ENCODE measurements at places on chromosomes 13 and 19.
A peak's percentile ranks its signal among the peaks of the same experiment; 100 is the strongest.

GRCh38 chr19:18674616-18675015 is 8.9 kb upstream of the CRTC1 start:
- DNase-seq = no peak

GRCh38 chr13:42985312-42986175 is 6.5 kb downstream of the EPSTI1 start:
- no peak for DNase-seq

- no peak for DNase-seq
Measured at GRCh38 chr19:8491574-8491973, 10.9 kb downstream of the PRAM1 start.

DNA sequence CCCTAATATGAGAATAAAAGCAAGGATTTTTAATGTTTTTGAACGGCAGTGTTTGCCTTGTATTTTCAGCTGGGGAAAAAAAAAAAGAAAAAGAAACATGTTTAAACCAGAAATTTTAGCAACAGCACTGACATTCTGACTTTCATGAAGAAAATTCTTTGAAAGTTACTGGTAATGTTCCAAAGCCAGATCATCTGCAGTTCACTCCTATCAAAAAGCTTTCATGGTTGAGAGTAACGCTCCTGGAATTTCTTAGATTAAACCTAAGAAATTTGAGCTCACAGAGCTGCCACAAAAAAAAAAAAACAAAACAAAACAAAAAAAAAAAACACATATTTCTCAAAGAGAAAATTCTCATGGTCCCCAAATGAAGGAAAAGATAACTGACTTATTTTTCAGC is 1106.7 kb downstream of the EFNB2 start:
- DNase-seq = no peak

- DNase-seq = no peak
Measured at GRCh38 chr19:8453616-8454015, 8.8 kb downstream of the HNRNPM start.

- no peak for DNase-seq
Measured at GRCh38 chr13:24709186-24709913, 29.1 kb downstream of the ATP12A start.

DNA sequence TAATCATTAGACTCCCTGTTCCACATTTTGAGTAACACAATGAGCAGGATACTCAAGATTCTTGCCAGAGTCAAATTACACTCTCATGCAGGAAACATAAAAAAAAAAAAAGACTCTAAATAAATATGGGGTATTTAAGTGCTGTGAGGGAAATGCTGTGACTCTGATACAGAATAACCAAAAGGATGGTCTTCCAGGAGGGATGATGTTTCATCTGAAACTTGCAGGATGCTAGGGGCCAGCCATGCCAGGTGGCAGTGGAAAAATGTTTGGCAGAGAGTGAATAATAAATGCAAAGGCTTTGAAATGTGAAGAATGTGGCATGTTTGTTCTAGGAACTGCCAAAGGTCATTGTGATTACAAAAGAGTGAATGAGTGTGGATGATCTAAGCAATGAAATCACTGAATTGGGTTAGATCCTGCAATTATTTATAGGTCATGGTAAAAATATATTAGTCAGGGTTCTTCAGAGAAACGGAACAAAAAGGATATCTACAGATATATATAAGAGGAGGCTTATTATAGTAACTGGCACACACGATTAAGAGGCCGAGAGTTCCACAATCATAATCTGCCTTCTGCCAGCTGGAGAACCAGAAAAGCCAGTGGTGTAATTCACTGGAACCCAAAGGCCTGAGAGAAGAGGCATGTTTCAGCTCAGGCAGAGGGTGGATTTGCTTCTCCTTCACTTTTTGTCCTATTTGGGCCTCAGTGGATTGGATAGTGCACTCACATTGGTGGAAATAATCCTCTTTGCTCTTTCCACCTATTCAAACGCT is 1832.8 kb upstream of the MIR17HG start:
- peak; percentile 45 for DNase-seq

DNA sequence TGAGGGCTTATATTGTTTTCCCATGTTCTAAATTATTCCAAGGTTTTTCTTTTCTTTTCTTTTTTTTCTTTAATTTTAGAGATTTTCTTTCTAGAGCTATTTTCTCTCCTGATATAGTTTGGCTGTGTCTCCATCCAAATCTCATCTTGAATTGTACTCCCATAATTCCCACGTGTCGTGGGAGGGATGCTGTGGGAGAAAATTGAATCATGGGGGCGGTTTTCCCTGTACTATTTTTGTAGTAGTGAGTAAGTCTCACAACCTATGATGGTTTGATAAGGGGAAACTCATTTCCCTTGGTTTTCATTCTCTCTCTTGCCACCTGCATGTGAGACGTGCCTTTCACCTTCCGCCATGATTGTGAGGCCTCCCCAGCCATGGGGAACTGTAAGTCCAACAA is 1906.4 kb upstream of the PRR20A start:
- DNase-seq = no peak

DNA sequence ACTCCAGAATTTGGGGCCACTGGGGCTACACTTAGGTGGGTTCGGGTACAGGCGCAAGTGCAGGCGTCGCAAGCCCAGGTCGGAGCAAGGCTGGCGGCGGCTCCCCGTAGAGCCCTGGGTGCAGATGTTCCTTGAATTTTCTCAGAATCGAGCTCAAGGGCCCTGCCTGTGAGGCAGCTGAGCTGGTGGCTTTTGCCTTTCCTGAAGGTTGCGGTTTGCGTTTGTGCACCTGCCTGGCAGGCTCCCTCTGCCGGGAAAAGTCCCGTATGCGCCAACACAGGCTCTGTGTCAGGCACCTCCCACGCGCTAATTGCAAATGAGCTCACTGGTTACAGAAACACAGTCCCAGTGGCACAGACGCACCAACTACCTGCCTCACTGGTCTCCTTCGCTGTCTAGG is 5.9 kb downstream of the DOHH start:
- DNase-seq = no peak

GRCh38 chr19:57239982-57240310 is 486 bp upstream of the ZNF805 start:
- no peak for DNase-seq

GRCh38 chr19:43636121-43636683 is 3.4 kb downstream of the CADM4 start:
- DNase-seq = no peak

DNA sequence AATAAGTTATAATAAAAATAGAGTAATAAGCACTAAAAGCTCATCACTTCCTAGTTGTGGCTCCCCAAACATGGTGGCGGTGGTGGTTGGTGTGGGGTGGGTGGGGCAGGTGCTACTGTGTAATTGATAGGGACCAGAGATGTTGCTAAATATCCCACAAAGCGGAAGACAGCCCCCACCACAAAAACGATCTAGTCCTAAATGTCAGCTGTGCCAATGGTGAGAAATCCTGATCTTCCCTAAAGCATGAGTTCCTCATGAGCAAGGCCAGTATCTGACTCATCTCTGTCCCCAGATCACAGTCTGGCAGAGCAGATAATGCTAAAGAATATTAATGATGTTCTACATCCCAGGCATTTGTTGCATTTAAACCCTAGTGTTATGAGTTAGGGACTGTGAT is 1.9 kb upstream of the EDDM13 start:
- no peak for DNase-seq

- no peak for DNase-seq
Measured at GRCh38 chr19:53657778-53658177, 26.0 kb downstream of the DPRX start.

DNA sequence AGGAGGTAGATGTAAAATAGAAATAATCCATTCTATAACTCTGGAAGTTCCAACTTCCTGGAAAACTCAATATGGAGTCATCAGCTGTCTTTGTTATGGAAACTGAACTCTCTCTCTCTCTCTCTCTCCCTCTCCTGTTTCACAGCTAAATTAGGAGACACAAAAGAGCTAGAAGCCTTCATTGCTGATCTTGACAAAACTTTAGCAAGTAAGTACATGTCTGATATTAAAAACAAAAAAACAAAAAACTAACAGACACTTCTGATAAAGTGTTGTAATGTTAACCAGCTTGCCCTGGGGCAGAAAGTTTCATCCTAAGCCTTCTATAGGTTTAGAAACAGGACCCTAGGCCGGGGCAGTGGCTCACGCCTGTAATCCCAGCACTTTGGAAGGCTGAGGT is 11.3 kb downstream of the RGCC start:
- DNase-seq = no peak

DNA sequence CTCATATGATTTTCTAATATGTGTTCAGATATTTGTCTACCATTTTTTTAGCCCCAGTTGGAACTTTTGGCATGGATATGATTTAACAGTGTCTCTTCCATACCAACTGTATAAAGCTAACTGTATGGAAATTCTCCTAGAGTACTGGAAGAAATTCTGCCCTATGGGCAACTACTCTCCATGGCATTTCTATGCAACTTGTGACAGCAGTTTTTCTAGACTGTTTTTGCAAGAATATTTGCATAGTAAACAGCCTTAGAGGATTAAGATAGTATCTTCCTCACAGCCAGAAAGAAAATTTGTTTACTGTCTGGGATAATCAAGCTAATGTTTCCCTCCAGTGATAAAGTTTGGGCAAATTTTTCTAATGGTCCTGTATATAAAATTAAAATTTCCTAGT is 119.9 kb upstream of the PCDH17 start:
- no peak for DNase-seq

GRCh38 chr13:98508280-98508679 is 68.6 kb downstream of the STK24 start:
- DNase-seq = no peak

DNA sequence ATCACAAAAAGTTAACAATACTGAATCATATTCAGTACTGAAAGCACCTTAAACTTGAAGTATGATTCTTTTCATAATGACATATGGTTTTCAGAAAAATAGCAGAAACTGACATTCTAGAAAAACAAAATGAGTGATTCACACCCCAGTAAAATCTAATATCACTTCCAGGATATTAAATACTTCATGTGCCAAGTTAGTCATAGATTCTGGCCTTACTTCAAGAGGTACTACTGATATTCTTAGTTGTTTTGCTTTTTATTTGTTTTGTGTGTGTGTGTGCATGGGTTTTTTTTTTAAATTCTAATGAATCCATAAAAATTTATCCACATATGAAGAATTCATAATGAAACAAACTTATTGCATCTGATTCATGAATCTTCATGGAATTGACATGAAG is 207.9 kb upstream of the UFM1 start:
- no peak for DNase-seq

- DNase-seq = no peak
Measured at GRCh38 chr19:16442386-16443276, 29.1 kb downstream of the EPS15L1 start.

Measured in right hindlimb (tissue), 1 donor.